Esophagus squamous epithelium (tissue), 5 donors: ENCODE measurements at places on chromosomes 7 and 10.

- DNase-seq = no peak
Observed at GRCh38 chr7:138697535-138698182, 3.5 kb downstream of the SVOPL start.

DNA sequence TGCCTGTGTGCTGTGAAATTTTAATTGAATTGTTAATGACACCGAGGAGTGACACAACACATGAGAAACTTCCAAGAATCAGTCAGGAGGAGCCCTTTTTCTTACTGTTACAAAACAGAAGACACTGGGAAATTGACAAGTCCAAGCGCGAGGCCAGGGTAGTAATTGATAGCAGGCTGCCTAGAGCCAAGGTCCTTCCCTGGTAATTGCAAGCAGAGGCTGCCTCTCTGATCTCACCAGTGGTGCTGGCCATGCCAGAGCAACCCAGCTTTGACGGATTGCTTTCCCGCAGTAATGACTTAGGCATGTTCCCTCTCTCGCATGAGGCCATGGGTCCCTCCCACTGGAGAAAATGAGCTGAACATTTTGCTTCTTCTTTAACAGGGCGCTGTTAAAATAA lies 111.5 kb downstream of the LRMDA start:
- no peak for DNase-seq

DNA sequence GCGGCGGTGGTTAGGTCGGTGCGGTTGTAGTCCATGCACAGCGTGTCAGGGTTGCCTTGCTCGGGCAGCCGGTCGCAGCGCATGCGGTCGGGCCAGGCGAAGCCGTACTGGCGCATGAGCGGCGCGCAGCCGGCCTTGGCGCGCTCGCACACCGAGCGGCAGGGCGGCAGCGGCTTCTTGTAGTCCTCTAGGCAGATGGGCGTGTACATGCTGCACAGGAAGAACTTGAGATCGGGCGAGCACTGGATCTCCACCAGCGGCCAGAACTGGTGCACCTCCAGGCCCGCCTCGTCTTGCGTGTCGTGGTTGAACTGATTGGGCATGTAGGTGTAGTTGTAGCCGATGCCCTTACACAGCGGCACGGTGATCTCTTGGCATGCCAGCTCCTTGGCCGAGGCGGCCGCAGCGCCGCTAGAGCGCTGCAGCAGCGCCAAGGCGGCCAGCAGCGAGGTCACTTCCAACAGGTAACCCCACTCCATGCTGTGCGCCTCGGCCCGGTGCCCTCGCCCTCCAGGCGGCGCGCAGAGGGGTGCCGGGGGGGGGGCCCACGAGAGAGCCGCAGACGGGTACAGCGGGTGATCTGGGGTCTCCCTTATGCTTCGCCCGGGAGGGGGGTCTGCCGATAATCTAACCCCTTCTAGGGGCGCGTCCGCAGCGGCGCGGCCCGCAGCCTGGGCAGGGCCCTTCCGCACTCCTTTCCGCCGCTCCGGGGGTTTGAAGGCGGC lies 983 bp downstream of the FZD8 start:
- no peak for DNase-seq

GRCh38 chr7:47085491-47086275 lies 496.2 kb downstream of the TNS3 start:
- DNase-seq = no peak

GRCh38 chr10:24642921-24643678 lies 80.6 kb downstream of the ARHGAP21 start:
- DNase-seq = no peak
